ENCODE measurements at places on chromosomes 7 and 10.

- no peak for DNase-seq
These were observed 1.5 kb downstream of the KCP start for GRCh38 chr7:128908750-128909624.

DNA sequence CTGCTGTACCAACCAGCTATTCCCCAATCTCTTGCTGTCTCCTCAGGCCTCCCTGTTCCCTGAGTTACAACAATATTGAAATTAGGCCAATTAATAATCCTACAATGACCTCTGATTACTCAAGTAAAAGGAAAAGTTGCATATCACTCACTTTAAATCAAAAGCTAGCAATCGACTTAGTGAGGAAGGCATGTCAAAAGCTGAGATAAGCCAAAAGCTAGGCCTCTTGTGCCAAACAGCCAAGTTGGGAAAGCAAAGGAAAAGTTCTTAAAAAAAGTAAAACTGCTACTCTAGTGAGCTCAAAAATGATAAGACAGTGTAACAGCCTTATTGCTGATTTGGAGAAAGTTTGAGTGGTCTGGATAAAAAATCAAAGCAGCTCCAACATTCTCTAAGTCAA, 129.8 kb downstream of the LSMEM1 start:
- no peak for DNase-seq

DNA sequence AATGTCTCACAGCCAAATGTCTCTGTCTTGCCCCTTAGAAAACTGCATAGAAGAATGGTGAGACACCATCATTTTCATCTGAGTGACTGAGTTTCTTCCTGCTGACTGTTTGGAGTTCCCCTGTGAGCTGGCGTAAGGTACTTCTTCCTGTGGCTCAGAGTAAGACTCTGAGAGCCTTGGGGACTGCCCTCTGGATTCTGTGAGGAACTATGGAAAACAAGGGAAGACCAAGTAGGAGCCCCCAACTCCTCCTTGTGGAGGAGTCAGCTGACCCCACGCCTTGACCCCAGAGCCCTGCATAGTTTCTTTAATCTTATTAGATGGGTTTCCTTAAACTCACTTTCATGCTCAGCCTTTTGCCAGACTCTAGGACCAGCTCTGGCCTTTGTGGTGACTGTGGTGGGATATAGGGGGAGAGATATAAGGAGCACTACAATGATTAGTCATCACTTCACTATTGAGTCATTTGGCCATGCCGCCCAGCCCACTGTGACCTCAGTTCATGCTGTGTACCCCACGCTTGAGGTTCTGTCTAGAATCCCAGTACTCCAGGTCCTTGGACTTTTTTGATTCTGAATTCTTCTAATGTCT, 51.8 kb upstream of the FAM133B start:
- peak; percentile 68 for DNase-seq

GRCh38 chr10:100864978-100865377, 47.8 kb upstream of the SLF2 start:
- DNase-seq = no peak

- DNase-seq = no peak
These were observed 81.4 kb downstream of the ABI1 start for GRCh38 chr10:26779176-26779860.

- no peak for DNase-seq
These were observed 19.9 kb upstream of the ZNF138 start for GRCh38 chr7:64774204-64774842.

DNA sequence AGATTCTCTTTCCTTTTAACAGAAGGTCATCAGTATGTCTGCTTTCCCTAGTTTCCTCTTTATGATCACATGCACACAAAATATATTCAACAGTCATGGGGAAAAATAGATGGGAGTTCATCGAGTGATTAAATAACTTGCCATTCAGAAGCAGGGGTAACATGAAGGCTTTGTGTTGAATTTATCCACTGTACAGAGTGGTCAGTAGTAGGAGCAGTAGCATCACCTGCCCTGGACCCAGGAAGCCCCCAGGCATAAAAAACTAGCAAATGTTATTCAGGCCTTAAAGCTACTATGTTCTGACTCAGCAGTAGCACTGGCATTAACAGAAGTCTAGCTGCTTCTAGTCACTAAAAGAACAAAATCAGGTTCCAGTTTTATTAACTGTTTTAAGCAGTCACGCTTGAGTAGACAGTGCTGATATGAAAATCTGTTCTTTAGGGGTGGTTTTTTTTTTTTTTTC, 31.4 kb upstream of the FAM133B start:
- no peak for DNase-seq

GRCh38 chr7:74190259-74190658, 16.1 kb downstream of the EIF4H start:
- no peak for DNase-seq

- no peak for DNase-seq
These were observed 187.2 kb downstream of the PPP1R3A start for GRCh38 chr7:113731571-113731970.

GRCh38 chr10:132059760-132060508, 5.8 kb upstream of the JAKMIP3 start:
- DNase-seq = no peak

DNA sequence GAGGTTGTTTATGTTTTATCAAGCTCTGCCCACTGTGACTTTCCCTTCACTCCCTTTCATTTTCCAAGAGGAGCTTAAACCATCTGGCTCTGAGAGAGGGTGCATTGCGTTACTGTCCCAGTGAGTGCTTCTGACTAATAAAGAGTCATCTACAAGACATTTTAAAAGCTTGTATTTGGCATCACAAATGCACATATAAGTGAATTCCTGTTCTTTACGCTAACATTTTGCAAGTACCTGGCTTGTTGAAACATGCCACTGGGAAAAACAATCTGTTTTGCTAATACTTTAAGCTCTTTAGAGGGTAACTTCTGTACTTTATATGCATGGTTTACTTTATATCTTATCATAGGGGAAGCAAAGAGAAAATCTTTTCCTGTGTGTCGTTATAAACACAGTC, 534.6 kb upstream of the POM121L12 start:
- DNase-seq = no peak

- DNase-seq = no peak
These were observed 225.6 kb downstream of the AHR start for GRCh38 chr7:17523813-17524739.

DNA sequence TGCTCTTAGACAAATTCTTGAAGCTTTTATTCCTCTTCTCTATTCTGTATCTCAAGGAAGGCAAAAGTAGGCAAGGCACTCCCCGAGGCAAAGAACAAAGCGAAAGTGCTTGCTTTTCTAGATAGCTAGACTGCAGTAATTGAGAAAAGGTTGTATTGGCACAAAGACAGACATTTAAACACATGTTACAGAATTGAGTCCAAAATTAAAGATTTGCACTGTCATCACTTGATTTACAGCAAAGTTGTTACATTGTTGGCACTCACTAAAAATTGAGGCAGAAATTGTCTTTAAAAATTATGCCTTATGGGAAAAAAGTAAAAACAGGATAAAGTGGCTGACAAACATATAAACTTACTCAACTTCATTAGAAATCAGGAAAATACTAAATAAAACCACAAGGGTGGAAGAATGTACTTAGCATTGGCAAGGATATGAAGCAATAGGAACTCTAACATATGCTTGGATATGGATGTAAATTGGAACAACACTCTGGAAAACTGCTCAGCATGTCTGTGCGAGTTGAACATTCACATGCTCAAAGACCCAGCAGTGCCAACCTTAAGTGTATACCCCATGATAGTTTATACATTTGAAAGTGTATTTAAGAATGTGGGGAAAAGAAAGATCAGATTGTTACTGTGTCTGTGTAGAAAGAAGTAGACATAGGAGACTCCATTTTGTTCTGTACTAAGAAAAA, 491.3 kb downstream of the GLRX3 start:
- no peak for DNase-seq

- DNase-seq = no peak
These were observed 76.4 kb downstream of the CTTNBP2 start for GRCh38 chr7:117796889-117797288.

DNA sequence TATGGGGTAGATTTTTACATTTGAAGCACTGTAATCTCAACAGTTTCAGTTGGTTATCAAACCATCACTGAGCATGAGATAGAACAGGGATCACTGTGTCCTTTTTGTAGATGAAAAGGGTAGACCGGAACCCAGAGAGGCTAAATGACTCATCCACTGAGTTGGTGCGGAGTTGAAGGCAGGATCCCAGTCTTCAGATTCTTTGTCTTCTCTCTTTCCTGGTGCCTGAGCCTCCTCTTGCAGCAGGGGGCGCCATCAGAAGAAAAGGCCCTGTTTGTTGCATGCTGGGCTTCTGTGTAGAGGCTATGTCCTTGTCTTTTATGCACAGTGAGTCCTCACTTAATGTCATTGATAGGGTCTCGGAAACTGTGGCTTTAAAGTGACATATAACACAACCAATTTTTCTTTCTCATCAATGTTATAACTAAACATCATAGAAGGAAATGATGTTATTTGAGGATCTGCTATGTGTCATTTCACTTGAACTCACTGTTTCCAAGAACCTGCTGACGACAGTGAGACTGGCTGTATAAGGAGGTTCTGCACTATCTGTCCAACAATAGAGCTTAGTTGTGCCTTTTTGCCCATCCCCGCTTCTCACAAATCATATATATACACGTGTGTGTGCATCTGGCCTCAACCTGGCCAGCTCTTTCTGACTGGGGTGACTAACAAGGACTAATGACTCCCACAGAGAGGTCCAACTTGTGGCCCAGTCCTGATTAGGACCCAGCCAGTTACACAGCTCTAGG, 14.3 kb downstream of the ZNF282 start:
- DNase-seq = peak; percentile 81

- DNase-seq = no peak
These were observed 829 bp downstream of the CHRM2 start for GRCh38 chr7:136869001-136869961.

GRCh38 chr10:12179606-12180170, 16.0 kb downstream of the NUDT5 start:
- DNase-seq = no peak

GRCh38 chr7:73921623-73922528, 60.9 kb downstream of the TMEM270 start:
- no peak for DNase-seq

- no peak for DNase-seq
These were observed 1132.0 kb downstream of the SORCS1 start for GRCh38 chr10:106032450-106033002.

DNA sequence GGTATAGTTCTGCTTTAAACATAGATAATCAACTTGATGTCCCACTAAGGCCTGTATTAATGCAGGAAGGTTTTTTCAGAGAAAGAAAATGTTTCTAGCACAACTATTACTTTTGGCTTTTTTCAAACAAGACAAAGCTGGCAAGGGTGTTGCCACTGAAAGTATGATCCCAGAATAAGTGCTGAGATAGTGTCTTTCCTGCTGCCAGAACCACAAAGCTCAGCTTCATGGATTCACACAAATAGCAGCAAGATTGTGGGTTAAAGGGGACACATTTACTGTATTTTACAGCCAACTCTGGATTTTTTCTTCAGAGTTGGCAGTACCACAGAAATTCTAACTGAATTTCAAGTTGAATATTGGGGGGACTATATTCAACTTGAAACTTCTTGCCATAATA, 4.3 kb downstream of the NCOA4 start:
- no peak for DNase-seq

DNA sequence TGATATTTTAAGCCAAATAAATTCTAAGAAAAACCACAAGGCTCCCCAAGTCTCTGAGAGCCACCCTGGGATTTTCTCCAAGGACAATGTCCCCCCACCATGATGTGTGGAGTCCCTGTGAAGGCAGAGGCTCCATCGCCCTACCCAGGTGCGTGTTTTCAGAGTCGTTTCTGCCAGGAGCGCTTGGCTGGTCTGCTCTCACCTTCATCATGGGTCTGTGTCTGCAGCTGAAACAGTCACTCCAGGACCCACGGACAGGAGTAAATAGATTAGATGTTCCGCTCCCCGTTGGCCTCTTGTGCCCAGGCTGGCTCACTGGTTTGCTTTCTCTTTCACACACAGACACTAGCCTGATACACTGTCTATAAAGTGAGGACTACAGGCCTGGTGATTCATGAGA, 217.5 kb downstream of the SFMBT2 start:
- peak; percentile 13 for DNase-seq

GRCh38 chr10:35351021-35351420, 14.7 kb downstream of the CCNY start:
- DNase-seq = no peak

DNA sequence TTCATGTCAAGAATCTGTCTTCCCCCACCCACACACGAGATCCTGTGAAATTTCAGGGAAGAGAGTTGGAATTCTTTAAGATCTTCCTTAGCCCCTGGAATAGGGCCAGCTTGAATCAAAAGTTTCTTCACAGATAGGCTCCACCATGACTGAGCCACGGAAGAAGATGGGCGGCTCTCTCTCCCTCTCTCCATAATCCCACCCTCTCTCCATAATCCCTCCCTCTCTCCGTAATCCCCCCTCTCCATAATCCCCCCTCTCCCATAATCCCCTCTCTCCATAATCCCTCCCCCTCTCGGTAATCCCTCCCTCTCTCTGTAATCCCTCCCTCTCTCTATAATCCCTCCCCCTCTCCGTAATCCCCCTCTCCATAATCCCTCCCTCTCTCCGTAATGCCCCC, 20.4 kb downstream of the SHH start:
- DNase-seq = no peak

GRCh38 chr7:90025771-90026170, 128.5 kb upstream of the STEAP1 start:
- no peak for DNase-seq

DNA sequence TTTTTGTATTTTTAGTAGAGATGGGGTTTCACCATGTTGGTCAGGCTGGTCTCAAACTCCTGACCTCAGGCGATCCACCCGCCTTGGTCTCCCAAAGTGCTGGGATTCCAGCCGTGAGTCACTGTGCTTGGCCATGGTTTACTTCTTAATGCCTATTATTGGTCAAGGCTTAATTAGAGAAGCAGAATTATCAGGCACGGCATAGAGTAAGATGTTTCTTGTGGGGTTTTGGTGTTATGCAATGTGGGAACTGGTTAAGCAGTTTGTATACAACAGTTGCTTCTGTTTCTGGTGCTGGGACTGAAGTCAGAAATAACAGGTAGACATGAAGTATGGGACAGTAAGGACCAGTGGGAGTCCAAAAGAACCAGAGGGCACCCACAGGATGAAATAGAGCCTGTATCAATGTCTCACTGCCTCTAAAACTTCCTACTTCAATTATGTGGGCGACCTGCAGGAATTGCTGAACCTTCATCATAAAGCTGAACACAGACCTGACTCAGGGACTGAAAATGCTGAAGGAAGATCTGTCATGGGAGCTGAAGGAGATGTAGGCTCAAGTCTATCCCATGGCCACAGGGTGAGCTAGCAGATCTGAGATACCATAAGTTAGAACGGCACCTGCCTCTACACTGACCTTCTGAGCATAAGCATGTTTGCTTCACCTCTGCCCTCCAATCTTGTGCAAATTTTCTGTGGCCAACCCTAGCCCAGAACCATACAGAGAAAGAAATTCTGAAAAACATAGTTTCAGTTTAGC, 38.3 kb upstream of the VCL start:
- no peak for DNase-seq

All from stimulated activated naive CD4-positive, alpha-beta T cell treated with Interleukin-2 at 50 U/mL for 16 hours (primary cell).